ENCODE measurements at places on chromosomes 1 and 21. TPM values are rescaled to one million over a fixed set of nuclear protein-coding genes. Genes with fewer than 3 reads are reported as not detected.

DNA sequence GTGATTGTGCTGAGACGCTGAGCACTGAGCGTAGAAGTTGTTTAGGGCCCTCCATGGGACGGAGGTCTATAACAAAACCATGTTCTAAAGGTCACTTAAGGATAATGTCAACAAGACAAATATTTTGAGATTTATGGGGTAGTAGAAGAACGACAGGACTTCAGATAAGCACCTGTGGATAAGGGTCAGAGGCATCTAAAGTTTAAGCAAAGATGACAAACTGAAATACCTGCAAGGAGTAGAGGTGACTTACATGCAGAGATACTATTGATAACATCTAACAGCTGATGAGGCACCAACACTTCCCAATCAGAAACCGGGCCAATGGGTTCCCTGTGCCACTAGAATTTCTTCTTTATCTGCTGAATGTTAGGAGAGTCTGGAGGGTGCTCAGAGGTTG is 83.5 kb downstream of the CENPF start:
- DNase-seq: no peak

- peak; percentile 41 for DNase-seq
Measured at GRCh38 chr1:165424454-165425216, 20.3 kb downstream of the RXRG start.

The GJB5 gene
- polyA plus RNA-seq: 0.24 TPM

- no peak for DNase-seq
Measured at GRCh38 chr1:107451715-107452114, 310.9 kb downstream of the NTNG1 start.

- DNase-seq: no peak
Measured at GRCh38 chr1:176926330-176927086, 238.0 kb downstream of the ASTN1 start.

GRCh38 chr21:43764576-43765495 is 11.3 kb downstream of the CSTB start:
- DNase-seq: no peak

The NBPF6 gene
- polyA plus RNA-seq: not detected

DNA sequence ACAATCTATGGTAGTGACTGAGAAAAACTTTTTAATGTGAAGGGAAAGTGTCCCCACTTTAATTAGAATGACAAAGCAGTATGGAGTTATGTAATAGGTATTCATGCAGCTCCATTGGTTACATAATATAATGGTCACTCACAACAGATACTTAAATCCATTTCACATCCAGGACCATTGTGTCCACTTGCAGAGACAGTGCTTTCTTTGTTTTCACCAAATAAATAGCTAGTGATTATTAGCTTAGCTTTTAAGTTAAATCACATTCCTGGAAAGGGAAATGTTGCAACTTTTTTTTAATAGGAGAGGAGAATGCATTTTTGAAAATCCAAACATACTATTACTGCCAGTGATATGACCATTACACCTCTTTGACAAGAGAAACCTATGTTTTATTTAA is 22.9 kb downstream of the RGL1 start:
- no peak for DNase-seq

GRCh38 chr1:192581131-192581927 is 5.8 kb downstream of the RGS1 start:
- DNase-seq: no peak

GRCh38 chr1:212247179-212247721 is 38.0 kb upstream of the PPP2R5A start:
- DNase-seq: peak; percentile 33

The LCE3E gene
- not detected for polyA plus RNA-seq

The CDC42BPA gene
- polyA plus RNA-seq: 49.0 TPM

The DCDC2B gene
- polyA plus RNA-seq: 2.5 TPM

GRCh38 chr1:33343539-33343938 is 22.6 kb upstream of the A3GALT2 start:
- no peak for DNase-seq

DNA sequence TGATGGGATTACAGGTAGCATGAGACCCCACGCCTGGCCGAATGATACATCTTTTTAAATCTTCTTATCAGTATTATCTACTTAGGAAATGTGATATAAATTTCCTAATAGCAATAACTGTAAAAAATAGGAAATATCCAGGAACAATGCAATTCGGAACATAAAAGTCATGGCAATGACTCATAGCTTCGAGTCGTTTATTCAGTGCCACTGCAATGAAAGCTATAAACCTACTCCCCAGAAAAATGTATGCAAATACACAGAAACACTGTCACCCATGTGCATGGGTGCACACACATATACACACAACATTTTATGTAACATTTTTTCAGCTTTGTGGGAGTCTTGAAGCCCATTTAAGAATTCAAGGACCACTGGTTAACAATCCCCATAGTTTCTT is 194.6 kb downstream of the PATJ start:
- no peak for DNase-seq

DNA sequence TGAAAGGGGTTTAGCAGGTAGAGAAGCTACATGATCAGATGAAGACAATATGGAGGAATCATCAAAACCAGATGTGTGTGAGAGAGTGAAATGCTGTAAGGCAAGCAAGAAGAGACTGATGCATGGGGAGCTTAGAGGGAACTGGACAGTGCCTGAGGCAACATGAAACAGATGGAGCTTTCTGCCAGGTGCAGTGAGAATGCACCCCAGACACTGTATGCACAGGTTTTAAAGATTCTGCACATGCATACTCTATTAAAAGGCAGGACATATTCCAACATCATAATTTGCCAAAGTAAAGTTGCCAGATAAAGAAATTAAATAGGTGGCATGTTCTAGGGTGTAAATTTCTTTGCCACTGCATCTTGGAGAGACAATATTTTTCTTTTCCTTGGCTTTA is 200.1 kb downstream of the AMY1C start:
- DNase-seq: no peak

DNA sequence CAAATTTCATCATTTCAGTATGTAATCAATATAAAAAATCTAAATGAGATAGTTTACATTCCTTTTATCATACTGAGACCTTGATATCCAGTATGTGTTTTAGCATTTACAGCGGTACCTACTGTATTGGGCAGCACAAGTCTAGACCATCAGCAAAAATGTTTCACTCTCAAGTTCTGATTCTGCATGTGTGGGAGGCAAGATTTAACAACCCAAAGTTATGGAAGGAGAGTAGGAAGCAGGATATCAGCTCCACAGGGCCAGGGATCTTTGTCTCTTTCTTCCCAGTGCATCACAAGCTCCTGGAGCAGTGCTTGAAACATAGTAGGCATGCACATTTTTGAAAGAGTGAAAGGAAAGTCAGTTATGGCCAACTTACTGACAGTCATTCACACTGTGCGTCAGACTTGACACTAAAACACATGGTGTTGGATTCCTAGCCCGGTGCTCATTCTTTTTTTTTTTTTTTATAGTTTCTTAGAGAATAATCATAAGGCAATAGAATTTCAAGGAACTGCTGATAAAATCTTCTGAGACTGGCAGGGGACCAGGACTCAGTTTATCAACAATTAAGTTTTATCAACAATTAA is 6.1 kb downstream of the TENT5C start:
- DNase-seq: no peak

DNA sequence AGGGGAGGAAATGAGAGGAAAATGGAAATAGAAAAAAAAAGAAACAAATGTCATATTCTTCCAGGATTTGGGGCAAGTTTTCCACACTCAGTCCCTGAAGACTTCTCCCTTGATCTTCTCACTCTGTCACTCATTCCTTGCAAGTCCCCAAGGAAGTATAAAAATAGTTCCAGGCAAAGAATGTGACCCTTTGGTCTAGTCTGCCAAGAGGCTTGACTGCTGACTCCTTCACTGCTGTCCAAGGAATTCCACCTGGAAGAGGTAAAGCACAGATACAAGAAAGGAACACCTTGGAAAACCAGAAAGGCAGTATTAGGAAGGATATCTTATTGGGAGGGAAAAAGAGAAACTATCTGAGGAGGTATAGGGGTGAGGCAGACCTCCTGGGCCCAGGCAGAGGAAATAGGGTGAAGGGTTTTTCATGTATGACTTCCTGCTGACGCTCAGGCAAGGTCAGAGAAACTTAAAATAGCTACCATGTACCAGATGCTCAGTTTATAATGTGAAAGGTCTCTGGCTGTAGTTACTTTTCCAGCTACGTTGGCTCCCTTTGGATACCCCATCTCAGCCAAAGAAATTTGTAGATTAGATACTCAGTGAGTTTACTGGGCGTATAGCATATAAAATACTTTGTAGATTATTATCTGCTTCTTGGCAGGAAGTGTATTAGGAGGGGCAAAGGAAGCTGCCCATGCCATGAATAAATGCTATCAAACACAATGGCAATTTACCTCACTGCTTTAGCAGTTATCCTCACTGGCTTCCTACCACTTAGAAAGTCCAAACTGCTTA is 2.0 kb upstream of the GJA5 start:
- DNase-seq: no peak

DNA sequence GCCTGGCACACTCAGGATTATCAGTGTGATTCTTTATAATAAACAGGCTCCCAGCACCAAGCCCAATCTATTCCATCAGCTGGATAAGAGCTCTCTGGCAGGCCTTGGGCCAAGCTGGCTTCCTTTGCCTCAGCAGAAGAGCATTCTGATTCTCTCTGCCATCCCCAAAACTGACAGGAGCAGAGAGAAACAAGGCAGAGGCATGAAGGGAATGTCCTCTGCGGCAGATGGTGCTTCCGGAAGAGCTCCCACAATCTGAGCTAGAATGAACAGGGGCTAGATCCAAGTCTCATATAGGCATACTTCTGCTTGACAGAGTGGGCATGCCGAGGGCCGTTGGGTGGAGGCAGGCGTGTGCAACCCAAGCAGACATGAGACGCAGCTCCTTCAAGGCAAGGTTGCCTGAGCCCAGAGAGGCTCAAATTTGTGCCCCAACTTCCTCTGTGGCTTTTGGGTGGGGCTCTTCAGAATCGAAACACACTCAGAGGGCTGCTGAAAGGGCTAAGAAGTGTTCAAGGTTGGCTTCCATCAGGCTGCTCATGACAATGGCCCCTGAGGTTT is 4.0 kb downstream of the CAPN2 start:
- no peak for DNase-seq

DNA sequence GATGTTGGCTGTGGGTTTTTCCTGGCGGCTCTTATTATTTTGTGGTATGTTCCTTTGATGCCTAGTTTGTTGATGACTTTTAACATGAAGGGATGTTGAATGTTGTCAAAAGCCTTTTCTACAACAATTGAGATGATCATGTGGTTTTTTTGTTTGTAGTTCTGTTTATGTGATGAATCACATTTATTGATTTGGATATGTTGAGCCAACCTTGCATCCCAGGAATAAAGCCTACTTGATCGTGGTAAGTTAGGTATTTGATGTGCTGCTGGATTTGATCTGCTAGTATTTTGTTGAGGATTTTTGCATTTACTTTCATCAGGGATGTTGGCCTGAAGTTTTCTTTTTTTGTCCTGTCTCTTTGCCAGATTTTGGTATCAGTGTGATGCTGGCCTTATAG is 28.5 kb downstream of the CD55 start:
- DNase-seq: no peak

- no peak for DNase-seq
Measured at GRCh38 chr1:36731226-36732014, 248.7 kb upstream of the CSF3R start.

- no peak for DNase-seq
Measured at GRCh38 chr1:224182057-224182865, 779 bp upstream of the DEGS1 start.

The S100A2 gene
- 1.3 TPM for polyA plus RNA-seq

The SPRR5 gene
- not detected for polyA plus RNA-seq

The C8B gene
- 0.10 TPM for polyA plus RNA-seq

DNA sequence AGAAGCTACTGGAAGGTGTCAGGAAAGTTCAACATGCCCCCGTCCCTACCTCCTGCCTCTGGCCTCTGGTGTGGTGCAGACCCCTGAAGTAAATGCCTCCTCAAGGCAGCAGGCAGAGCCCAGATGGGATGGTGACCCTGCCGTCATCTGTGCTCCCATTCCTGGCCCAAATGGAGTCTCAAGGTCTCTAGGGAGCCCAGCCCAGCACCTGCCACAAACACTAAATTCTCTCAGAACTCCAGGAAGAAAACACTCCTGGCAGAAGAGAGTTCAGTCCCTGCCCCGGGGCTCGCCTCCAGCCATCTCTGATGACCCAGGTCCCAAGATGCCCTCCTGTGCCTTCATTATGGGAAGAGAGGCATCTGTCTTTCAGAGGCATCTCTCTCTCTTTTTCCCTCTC is 261.6 kb upstream of the TMEM51 start:
- DNase-seq: no peak

- DNase-seq: no peak
Measured at GRCh38 chr1:22031214-22031962, 21.1 kb upstream of the CDC42 start.

The CREB3L4 gene
- 32.6 TPM for polyA plus RNA-seq

- no peak for DNase-seq
Measured at GRCh38 chr1:244557565-244557964, 95.4 kb upstream of the DESI2 start.

DNA sequence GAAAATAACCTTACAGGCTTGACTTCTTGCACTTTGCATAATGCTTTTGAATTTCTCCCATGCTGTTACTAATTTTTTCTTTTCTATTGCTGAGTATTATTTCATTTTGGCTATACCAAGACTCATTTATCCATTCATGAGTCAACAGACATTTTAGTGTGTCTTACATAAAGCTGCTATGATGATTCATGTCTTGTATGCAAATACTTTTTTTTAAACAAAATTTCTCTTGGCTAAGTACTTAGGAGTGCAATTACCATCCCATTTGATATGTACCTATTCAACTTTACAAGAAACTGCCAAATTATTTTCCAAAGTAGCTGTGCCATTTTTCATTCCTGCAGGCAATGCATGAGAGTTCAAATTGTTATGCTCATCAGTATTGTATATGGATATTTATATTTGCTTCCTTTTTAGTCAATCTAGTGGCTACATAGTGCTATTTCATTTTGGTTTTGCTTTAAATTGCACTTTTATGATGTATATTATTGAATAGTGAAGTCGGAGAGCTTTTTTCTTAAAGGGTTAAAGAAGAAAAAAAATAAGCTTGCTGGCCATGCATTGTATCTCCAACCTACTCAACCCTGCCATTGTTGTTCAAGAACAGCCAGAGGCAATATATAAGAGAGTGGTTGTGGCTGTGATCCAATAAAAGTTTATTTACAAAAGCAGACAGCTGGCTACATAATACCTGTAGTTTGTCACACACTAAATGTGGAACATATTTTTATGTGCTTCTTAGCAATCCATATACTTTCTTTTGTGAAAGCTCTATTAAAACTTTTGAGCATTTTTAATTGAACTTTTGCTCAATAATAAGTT is 862.8 kb downstream of the KCNT2 start:
- no peak for DNase-seq

DNA sequence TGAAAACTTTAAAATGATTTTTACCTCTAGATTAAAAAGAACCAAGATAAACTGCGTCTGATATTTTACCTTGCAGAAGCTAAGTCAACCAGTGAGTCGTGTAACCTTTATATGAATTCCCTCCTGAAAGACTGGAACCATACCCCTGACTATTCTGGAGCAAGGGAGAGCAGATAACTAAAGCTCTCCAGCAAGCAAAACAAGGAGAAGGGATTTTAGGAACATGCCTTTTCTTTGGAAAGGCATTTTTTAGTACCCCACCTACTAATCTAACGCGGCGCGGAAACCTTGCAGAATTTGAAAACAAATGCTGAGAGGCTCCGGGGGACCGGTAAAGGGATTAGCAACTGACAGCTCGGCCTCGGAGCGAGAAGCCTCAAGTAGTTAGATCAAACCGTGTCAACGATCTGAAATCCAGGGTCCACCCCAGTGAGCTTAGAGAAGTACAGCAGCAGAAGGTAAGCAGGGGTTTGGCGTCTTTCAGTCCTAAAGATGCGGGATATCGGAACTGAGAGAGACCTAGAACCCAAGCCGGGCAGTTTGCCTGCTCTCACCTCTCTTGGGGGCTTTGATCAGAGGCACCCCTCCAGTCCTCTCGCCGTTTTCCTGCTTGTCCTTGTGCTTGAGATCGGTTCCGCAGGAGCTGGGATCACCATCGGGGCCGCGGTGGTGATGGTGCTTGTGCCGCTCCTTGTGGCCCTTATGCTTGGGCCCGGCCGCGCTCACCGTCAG is 954 bp downstream of the RSBN1 start:
- DNase-seq: peak; percentile 63
